Right ventricle myocardium inferior (tissue), 1 donor: ENCODE measurements at places on chromosomes 6 and 20.

GRCh38 chr20:57754190-57754589 is 44.4 kb upstream of the PMEPA1 start:
- no peak for DNase-seq

DNA sequence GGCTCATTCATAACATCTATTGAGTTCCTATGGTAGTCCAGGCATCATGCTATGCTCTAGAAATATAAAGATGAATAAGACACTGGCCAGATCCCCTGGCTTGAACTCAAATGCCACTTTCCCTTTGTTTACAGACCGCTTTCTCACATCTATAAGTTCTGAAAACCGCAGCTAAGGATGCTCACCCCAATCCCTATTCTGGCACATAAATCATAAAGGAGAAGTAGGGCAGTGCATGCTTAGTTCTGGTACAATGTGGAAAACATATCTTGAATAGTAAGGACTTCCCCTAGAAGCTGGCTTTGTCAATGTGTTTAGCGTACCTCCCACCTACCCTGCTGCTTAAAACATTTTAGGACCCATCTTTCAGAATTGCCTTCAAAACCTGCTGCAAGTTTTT is 26.4 kb downstream of the MRS2 start:
- no peak for DNase-seq

DNA sequence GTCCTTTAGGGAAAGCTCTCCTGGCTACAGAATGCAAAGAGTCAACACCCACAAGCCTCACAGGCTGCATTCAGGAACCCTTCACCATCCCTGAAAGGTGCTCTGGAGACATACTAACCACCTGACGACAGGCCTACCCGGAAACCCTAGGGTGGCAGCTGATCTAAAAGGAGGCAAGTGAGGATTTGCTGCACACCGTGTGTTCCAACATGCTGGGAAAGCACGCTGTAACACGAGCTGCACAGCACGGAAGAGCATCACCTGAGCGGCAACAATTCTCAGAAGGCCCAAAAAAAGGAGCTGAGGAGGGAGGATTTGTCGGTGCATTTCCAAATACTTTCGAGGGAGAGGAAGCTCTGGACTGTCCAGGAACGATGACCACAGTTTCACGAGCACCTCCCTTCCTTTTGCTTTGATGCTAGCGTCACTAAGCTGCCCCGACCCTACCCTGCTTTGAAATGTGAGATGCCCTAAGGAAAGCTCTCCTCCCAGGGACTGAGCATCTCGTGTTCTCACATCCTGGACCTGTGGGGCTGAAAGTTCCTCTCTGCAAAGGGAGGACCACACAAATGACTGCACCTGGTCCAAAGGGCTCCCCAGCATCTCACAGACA is 87.0 kb downstream of the PPP1R3G start:
- no peak for DNase-seq

- no peak for DNase-seq
Observed at GRCh38 chr6:52299653-52300052, 15.1 kb upstream of the MCM3 start.

- no peak for DNase-seq
Observed at GRCh38 chr6:163437466-163437865, 22.9 kb downstream of the QKI start.

DNA sequence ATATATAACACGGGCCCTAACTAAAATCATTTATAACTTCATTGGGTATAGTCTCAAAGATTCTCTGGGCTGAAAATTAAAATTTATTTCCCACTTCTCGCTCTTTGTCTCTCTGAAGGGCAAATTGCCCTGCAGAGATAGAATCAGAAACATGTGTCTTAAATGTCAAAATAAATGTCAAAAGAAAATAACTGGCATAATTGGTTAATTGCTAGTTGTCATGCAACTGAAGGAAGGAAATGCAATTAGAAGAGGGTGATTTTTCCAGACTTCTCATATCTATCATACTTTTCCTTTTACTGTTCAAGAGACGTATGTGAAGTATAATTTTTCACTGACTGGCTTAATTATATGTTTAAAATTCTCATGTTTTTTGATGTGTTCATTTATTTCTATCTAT is 80.3 kb upstream of the HMGCLL1 start:
- DNase-seq, result no peak

DNA sequence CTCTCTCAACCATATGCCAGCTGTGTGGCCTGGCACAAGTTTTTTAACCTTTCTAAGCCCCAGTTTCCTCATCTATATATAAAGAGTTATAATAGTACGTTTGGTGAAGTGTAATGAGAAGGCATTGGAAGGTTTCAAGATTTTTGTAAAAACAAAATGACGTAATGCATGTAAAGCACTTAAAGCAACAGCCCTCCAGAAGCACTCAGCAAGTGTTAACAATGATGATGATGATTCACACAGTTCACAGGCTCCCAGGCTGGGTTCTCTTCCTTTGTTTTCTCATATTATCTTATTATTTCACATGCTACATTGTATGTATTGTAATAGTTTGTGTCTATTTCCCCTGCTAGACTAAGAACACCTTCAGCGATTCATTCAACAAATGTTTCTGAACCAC is 6.2 kb downstream of the CEP250 start:
- DNase-seq, result no peak

GRCh38 chr6:167115054-167115453 is 7.8 kb upstream of the CCR6 start:
- DNase-seq, result no peak

DNA sequence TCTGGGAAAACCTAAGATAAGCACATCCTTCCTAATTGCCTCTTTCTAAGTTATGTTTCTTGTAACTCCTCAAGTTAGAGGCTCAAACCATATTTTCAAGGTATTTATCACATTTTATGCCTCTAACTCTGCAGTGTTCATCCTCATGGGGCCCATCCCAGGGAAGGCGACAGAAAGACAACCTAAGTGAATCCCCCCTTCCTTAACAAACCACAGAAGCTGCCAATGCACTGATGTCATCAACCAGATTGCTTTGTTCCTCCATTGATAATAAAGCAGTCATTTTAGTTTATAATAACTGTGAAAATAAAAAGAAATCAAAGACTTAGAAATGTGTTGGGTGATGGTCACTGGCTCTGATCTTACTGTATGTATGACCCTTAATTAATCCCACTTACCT is 119.5 kb upstream of the TCF21 start:
- no peak for DNase-seq

DNA sequence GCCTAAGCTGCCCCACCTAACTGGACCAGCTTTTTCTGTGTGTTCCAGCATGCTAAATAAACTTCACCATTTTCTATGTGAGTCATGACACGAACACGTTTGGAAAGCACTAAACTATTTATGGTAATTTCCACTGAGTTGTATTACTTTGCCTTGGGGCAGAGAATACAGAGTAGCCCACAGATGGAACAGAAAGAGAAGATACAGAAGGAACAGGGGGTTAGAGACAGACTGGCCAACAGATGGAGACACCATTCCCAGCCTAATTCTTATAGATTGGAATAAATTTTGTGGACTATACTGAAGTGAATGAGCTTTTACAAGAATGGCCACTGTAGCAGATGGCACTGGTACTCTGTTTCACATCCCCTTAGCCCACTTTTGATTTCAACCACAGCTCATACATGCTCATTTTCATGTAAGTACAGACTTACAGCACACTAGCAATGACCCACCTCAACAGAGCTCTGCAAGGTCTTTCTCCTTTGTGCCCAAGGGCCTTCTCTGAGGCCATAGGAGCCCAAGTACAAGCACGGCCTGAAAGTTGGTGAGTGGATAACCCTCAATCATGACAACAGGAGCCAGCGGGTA is 13.1 kb upstream of the NT5DC1 start:
- DNase-seq, result no peak

DNA sequence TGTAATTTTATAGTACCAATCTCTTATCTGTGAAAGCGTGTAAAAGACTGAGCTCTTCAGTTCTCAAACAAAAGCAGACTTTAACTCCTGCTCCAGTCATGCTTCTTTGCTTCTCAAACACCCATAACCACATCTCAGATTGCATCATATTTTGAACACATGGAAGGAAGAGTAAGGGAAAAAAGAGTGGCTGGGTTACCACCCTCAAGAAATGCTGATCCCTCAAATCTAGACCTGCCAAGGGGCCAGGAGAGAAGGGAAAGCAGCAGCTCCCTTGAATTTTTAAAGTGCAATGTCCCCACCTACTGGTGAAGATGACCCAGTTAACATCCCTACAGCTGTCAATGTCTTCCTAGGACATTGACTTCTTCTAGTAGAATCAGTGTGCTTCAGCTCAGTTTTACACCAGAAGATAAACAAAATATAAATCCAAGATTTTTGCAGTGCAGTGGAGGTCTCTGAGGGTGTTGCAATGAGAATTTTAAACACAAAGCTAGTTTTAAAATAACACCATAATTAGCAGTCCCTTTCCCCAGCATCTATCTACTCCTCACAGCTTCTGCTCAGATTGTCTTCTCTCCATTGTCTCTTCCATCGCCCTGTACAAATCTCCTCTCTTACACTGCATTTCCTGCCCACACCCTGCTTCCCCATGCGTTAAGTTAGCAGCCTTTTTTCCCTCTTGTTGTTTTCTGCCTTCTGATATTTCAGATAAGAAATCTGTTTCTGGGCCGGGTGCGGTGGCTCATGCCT is 22.6 kb upstream of the HLA-DQB2 start:
- no peak for DNase-seq

- no peak for DNase-seq
Observed at GRCh38 chr20:15942130-15942529, 631.1 kb downstream of the KIF16B start.

DNA sequence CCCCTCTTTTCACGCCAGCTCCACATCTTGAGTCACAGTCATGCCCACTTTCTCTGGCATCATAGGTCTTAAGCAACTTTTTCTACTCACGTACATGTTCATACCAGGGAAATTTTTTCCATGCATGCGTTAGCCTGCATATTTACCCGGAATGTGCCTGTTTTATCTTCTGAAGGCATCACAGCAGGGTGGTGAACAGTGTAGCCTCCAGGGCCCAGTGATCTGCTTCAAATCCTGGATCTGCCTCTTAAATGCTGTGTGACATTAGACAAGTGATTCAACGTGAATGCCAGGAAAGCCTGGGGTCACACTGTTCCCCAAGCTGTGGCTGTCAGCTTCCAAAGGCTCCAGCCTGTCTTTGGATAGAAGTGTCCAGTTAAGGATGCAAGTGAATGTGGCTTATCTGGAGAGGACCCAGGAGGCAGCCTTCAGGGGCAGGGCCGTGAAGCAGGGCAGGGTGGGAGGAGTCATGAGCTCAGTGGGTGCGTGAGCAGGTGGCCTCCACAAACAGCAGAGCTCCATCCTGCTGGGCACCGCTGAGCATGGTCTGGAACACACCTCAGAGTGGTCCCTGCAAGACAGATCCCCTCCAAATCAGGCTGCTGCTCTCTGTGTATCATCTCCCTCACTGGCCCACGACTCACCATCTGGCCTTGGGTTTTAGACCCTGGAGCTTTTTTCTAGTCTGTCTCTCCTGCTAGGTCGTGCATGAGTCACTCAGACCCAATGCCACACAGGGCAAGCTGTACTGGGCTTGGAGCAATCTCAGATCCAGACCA is 30.4 kb upstream of the CD93 start:
- no peak for DNase-seq

DNA sequence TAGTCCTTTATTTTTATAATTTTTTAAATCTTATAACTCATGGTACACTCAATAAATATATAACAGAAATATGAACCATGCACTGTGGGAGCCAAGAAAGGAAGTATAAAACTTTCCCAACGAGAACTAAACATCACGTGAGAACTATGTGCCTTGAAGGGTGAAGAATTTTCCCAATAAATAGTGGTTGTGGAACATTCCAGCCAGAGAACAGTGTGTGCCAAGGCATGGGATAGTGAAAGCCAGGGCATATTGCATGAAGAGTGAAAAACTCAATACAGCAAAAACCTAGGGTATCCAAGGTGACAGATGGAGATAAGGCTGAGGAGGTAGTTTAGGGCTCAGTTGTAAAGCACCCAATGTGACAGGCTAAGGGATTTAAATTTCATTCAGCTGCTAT is 86.1 kb downstream of the SIM1 start:
- no peak for DNase-seq

- DNase-seq, result no peak
Observed at GRCh38 chr20:4227085-4227821, 211.9 kb upstream of the RNF24 start.

DNA sequence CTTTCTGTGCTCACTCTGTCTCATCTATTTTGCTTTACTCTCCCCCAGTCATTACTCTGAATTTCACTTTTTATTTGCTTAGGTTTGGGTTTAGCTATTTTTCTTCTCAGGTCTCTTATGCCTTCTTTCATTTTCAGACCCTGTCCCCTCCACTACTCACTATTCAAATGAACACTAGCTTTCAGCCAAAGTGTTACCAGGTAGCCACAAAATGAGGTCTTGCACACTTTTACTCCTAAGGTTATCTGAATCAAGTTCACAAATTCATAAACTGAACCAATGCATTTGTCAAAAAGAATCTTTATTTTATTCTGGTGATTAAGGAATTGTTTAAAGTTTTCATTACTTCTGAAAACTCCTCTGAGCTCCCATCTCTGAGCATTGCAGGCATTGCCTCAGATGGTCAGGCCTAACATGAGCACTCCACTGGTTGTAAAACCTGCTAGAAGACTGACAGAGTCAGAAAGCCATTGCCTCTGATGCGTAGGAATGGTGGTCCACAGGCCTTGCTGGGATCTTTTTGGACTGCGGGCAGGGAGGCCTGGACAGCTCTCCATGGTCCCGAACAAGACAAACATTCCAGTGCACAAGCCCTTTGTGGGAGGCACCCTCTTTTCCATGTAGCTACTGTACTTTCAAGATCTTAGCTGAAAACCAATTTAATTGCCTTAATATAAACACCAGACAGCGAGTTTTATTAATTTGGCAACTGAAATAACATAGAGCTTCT is 48.5 kb downstream of the FYN start:
- DNase-seq, result no peak

GRCh38 chr20:46539113-46539512 is 11.3 kb downstream of the OCSTAMP start:
- DNase-seq, result no peak

DNA sequence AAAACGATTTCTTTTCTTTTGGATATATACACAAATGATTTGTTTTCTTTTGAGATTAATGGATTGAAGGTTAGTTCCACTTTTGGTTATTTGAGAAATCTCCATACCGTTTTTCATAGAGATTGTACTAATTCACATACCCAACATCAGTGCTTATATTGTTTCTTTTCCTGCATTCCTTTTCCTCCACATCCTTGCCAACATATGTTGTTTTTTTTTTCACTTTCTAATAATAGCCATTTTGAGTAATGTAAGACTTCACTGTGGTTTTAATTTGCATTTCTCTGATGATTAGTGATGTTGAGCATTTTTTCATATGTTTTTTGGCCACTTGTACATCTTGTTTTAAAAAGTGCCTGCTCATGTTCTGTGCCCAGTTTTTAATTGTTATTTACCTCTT is 846.4 kb upstream of the EYS start:
- no peak for DNase-seq

DNA sequence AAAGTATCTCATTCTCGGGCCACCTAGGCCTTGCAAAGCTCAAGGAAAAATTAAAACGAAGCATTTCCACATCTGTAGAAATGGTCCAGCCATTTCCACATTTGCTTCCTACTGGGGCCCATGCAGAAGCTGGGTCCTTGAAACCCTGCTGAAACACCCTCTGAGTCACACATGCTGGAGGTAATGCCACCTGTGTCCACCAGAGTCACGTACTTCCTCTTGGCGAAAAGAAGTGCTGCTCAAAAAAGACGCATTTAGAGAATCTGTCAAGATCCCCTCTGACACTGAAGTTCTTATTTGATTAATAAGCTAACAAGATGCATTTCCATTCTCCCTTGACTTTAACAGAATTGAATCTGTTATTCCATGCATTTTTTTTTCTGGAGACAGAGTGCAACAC is 423.2 kb downstream of the PREX1 start:
- no peak for DNase-seq

GRCh38 chr6:15804164-15805154 is 141.6 kb upstream of the DTNBP1 start:
- no peak for DNase-seq

- DNase-seq, result no peak
Observed at GRCh38 chr20:62949962-62950361, 2.5 kb upstream of the SLC17A9 start.
